ENCODE measurements at places on chromosomes 3 and 15.

GRCh38 chr3:175593331-175593730 lies 734.2 kb downstream of the NAALADL2 start:
- no peak for DNase-seq

- no peak for DNase-seq
Observed at GRCh38 chr15:91897585-91898372, 44.3 kb downstream of the SLCO3A1 start.

GRCh38 chr3:96000966-96001365 lies 813.4 kb upstream of the EPHA6 start:
- DNase-seq: no peak

- DNase-seq: no peak
Observed at GRCh38 chr3:96996009-96996408, 181.6 kb downstream of the EPHA6 start.

GRCh38 chr3:11136830-11137626 lies 17.3 kb upstream of the HRH1 start:
- DNase-seq: no peak

DNA sequence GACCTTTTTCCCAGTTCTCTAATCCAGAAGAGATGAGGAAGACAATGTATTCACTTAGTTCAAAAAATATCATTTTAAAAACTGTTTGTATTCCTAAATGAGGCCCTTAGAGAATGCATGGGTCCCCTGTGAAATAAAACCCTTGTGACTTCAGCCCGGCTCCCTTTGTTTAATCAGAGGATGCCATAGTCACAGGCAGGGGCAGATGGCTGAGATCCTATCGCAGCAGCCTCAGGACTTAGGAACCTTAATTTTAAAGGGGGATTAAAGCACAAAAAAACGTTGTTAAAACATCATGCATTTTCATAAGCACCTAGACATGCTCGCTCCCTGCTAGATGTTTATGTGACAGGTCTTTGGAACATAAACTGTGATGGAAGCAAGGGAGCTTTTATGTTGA lies 176.6 kb downstream of the IL20RB start:
- no peak for DNase-seq

All from NCI-H1930 (cell line).